ENCODE measurements at places on chromosomes 16 and 17.

- no peak for DNase-seq
Measured at GRCh38 chr17:43312011-43312410, 78.2 kb upstream of the RNU2-1 start.

- no peak for DNase-seq
Measured at GRCh38 chr17:20086416-20087076, 77.4 kb downstream of the SPECC1 start.

GRCh38 chr16:48087639-48088038 lies 68.2 kb downstream of the ABCC12 start:
- no peak for DNase-seq

- DNase-seq = no peak
Measured at GRCh38 chr16:74825941-74826340, 51.3 kb upstream of the FA2H start.

GRCh38 chr17:32876417-32877163 lies at the start of gene MYO1D:
Gene MYO1D, minus strand, starts transcription at chr17:32877124. Its CDS starts 252 bp downstream, at chr17:32876872.
- DNase-seq = peak; percentile 50

- no peak for DNase-seq
Measured at GRCh38 chr17:73815474-73815873, 171.2 kb upstream of the SDK2 start.

GRCh38 chr16:51573191-51573590 lies 422.1 kb upstream of the SALL1 start:
- DNase-seq = no peak

- no peak for DNase-seq
Measured at GRCh38 chr16:30778549-30779244, 8.3 kb downstream of the ZNF629 start.

DNA sequence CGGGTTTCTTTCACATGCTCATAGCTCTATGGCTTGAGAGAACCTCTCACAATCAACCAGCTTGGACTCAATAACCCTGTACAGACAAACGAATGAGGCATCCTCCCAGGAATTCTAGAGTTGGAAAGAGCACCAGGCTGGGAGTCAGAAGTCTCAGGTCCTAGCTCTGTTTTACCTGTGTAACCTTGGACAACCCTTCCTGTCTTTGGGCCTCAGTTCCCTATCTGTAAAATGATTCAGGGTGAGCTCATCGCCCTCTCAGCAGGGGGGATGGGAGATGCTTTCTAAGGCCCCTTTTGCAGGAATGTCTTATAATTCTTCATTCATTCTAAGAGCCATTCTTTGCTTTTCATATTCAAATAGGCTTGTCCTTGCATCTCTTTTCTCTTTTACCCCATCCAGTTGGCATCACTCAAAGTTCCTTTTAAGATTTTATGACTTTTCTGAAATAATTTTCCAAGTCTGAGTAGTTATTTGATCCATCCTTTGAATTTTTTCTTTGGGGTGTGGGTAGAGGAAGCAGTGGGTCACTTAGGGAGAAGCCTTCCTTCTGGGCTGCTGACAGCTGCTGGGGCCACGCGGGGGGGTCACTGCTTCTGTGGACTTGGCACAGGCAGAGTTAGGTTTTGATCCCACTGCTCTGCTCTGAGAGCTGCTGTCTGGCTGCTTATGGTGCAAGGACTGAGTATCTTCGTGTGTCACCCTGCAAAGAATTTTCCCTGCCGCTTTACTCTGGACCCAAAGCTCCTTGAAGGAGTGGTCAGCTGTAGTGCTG lies 102.7 kb downstream of the UTP18 start:
- no peak for DNase-seq

- no peak for DNase-seq
Measured at GRCh38 chr16:73546341-73546845, 498.5 kb upstream of the ZFHX3 start.

DNA sequence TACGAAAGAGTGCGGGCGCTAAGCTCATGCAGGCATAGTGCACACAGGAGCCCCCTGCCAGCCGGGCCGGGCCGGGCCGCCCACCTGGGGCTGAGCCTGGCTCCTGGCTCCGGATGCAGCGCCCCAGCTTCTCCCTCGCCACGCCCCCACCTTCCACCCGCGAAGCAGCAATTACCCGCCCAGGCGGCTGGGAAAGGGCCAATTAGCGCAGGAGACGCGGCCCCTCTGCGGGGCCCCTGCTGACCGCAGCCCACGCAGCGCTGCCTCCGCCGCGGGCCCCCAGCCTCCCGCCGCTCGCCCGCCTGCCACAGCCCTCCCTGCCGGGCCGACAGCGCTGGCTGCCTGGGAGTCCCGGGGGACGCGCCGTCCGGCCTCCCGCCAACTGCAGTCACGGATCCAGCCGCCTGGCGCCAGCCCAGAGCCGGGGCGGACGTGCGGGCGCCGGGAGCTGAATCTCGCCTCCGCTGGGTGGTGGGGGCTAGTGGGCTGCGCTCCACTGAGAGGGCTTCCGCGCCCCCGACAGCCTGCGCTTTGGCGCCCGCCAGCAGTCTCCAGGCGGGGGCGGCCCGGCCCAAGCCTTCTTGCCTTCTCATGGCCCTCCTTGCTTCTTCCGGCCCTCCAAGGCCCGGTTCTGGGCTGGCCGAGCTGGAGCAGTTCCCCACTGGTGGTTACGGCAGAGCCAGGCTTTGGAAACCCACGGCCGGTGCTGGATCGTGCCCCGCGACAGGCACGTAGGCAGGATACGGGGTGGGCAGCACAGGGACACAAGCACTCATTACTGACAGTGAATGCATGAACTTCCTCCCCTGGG lies 14.9 kb upstream of the CBFB start:
- peak; percentile 49 for DNase-seq

DNA sequence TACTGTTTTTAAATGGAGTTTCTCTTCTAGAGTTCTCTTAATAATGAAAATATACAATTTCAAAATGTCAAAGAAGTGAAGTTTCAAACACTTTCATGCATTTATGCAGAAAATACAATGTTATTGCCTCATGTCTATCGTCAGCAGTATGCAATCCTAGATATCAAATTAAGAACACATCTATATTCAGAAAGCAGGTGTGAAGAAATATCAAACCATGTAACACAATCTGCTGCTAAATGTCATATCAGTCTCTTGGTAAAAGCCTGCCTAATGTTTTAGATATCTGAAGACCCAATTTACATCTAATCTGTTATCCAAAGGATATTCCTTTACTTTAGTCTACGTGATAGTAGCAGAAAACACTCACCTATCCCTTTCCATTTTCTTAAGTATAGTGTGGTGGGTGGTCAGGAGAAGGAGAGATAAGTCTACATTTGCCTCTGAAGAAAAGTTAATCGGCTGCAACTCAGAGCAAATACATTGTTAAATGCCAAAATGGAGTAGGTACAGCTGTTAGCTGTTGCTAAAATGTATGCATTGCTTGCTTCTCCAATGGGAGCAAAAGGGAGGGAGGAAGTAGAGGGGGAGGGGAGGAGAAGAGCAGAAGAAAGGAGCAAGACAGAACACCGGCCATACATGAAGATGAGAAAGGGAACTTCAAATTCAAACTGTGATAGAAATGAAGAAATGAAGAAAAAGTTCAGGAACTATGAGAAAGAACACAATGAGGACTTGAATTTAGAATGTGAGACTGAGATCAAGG lies 64.9 kb downstream of the ITFG1 start:
- no peak for DNase-seq

DNA sequence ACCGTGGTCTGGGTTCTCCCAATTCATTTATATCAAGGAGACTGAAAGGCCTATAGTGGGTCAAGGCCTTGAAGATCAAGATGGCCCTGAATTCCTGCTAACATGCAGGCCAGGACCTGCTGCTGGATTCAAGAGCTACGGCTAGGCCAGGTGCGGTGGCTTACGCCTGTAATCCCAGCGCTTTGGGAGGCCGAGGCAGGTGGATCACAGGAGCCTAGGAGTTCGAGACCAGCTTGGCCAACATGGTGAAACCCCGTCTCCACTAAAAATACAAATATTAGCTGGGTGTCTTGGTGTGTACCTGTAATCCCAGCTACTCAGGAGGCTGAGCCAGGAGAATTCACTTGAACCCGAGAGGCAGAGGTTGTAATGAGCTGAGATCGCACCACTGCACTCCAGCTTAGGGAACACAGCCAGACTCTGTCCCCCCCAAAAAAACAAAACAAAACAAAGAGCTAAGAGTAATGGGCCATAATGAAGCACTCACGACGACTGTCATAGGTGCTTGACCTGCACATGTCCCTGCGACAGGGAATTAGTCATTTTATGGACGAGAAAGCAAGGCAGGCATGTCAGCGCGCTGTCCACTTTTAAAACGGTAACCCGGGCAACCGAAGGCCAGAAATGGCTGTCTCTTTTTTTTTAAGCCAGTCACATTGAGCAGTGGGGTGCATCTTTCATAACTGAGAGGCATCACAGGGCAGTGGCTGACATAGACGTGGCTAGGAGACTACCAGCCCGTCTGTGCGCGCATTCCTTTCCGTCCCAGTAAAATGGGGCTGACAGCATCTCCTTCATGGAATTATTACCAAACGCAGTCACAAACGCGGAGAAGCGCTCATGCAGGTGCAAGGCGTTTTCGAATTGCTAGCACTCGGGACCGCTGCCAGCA lies 1.0 kb upstream of the FBRS start:
- no peak for DNase-seq

DNA sequence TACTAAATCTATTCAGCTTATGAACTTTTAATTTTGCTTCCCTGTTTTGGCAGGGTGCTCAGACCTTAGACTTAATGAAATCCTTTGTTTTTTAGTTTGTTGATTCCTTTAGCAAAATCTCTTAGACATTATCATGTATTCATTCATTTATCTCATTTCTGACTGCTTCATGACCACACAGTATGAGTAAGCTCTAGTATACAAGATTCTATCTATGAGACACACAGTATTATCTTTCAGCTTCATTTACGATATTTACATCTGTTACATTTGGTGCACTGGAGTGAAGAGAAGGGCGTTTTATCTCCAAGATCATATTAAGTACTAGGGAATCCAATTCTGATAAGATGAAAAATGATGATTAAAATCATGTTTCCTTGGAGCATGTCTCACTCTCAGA lies 448.1 kb upstream of the CA10 start:
- DNase-seq = no peak

DNA sequence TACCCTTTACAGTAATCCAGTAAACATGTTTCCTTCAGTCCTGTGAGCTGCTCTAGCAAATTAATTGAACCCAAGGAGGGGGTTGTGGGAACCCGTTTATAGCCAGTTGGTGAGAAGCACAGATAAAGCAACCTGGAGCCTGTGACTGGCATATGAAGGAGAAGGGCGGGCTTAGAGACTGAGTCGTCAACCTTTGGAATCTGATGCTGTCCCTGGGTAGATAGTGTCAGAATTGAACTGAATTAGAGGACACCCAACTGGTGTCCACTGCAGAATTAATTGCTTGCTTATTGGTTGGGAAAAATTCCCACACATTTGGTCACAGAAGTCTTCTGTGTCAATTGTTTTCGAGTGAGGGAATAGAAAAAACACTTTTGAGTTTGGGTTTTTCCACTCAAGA lies 12.8 kb upstream of the RSKR start:
- no peak for DNase-seq

GRCh38 chr17:79552824-79553223 lies 58.0 kb downstream of the RBFOX3 start:
- no peak for DNase-seq

- DNase-seq = no peak
Measured at GRCh38 chr17:80105762-80106161, 4.4 kb downstream of the GAA start.

DNA sequence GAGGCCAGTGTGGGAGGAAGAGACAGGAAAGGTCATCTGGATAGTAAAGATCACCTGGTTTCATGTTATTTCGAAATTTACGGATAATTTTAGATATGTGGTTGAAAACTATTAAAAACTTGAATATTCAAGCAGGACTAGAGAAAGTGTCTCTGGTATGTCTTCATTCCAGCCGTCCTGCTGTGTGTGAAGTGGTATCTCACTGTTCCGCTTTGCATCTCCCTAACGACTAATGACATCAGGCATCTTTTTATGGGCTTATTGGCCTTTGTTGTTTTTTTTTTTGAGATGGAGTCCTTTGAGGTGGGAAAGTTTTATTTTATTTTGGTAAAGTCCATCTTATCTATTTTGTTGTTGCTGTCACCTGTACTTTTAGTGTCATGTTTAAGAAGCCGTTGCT lies 214.4 kb upstream of the CHMP6 start:
- DNase-seq = no peak

GRCh38 chr17:69117855-69118784 lies 23.6 kb downstream of the ABCA6 start:
- no peak for DNase-seq

DNA sequence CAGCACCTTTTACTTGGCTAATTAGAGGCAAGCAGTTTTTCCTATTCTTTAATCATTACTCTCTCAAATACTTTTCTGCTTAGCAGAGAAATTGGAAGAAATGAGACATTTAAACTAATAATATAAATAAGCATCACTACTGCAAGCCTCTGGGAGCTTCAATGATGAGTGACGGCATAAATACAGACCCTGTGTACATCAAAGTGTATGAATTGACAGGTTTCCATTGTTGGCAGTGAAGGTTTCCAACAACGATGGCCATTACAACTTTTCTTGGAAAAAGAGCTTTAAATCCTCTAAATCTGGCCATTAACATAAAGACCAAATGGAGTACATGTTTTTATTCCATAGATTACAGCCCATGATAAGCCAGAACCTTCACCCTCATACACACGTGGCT lies 39.4 kb upstream of the CACNG5 start:
- DNase-seq = no peak

DNA sequence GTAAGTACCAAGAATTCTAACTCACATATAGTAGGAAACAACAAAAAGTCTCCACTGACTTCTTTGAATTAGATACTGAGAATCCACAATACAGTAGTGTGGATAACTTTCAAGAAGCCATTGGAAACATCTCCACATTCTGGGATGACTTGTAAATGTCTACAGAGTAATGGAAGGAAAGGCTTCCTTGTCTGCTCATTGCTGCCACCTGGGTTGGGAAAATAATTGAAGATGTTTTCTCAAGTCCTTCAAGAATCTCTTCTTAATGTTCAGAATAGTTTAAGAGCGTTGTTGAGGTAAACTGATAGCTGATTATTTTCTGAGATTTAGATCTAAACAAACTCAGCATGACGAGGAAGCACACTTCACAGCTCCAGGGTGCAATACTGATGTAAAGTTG lies 14.0 kb downstream of the CPSF4L start:
- DNase-seq = no peak

GRCh38 chr17:1882836-1883235 lies 53.0 kb downstream of the RPA1 start:
- no peak for DNase-seq

DNA sequence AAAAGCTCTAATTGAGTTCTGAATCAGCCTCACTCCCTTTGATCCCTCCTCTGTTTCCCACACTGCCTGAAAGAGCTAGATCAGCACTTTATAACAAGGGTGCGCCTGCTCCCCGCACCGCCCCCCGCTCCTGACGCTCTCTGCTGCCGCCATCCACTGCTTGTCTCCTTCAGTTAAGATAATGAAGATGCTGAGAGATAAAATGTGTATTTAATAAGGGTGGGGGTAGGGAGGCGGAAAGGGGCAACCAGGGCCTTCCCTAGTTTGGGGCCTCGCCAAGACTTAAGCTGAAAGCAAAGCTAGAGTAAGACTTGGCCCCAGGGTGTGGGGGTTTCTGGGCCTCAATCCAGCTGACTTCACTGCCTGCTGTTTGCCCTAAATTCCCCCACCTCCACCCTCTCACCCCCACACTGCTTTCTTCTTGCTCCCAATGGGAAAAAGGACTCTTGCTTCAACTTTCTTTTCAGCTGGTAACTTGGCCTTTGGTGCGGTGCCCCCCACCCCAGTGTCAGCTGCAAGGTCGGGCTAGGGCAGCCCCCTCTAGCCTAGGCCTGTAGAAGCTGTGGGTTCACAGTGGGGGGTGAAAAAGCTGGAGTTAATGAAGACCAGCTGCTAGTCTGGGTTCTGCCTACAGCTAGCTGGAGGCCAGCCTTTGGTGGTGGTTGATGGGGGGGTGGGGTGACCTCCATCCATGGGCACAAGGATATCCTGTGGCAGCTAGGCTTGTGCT lies 1.8 kb upstream of the RARA start:
- no peak for DNase-seq

Measured in activated CD8-positive, alpha-beta memory T cell treated with anti-CD3 and anti-CD28 coated beads for 4 hours (primary cell).